ENCODE measurements at places on chromosomes 12 and 14.
A peak's percentile ranks its signal among the peaks of the same experiment; 100 is the strongest.

DNA sequence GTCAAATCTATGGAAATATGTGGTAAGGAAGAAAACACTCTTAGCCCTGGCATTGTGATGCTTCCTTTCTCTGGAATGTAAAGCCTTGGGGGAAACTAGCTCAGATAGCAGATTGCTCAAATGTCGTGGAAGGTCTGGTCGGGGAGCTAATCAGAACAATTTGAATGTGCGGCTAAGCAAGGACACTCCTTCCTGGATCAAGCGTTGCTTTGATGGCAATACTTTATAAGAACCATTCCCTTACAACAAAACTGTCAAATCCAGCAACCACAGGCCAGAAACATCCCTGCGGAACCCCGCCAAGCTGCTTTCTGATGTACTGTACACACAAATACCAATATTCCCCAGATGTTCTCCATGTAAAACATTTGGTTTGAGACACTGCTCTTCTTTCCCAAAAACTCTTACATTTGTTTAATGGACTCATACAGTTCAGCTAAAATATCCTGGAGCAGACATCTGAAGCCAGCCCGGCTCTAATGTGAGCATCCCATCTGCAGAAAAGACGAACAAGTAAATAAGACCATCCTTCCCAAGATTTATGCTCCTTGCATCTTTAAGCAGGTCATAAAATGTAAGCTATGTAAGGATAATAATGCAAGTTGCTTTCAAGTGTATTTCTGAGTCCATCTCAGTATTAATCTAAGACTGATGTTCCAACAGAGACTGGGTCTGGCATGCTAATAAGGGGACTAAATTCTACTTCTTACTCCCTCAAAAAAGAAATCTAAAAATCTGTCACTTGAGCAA is 20.2 kb downstream of the NUAK1 start:
- DNase-seq, result no peak

DNA sequence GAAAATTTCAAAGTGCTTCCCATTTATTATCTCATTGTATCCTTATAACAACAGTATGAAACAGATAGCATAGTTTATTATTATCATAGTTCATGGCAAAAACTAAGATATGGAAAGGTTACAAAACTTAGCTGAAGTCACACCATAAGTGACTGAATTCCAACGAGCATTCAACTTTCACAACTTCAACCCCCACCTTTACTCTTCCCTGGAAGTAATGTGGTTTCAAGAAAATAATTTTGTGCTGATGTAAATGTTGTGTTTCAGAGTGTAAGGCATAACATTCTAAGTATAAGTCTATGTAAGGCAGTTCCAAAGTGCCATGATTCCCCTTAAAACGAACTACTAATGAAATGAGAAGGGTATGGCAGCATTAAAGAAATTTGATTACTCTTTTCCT is 454.5 kb downstream of the BCAT1 start:
- DNase-seq, result no peak

GRCh38 chr14:47392326-47392725 is 283.1 kb downstream of the MDGA2 start:
- DNase-seq, result no peak

- no peak for DNase-seq
Observed at GRCh38 chr14:56891226-56891625, 80.9 kb upstream of the OTX2 start.

DNA sequence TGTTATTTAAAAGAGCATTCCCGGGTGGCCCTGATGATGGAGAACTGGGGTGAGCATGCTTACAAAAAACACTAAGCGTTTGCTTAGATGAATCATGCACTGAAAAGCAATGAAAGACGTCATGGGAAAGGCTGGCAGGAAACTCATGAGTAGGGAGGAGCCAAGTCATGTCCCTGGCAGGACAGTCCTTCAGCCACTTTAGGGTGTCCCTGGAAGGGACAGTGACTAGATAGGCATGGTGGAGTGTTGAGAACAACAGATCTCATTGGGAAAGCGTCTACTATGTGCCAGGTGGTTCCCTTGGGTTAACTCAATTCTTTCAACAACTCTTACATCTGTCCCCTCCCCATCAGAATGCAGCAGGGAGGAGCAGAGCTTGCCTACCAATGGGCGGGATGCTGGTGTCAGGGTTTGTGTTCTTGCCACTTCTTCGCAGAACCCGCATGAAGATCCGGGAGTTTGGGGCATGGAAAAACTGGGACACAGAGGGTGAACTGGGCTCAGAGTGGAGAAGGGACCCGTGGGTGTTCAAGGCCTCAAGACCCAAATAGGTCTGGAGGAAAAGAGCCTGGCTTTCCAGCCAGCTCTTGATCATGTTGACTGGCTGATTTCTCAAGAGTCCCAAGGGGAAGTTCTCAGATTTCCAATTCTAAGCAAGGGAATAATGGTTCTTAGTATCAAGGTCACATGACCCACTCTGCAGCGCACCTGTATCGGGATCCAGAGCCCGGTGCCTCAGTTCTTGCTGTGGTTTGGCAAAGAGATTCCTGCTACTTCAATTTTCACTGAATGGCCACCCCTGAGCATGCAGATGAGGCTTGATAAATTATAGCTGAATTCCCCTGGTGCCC is 653.9 kb upstream of the TBX3 start:
- no peak for DNase-seq

DNA sequence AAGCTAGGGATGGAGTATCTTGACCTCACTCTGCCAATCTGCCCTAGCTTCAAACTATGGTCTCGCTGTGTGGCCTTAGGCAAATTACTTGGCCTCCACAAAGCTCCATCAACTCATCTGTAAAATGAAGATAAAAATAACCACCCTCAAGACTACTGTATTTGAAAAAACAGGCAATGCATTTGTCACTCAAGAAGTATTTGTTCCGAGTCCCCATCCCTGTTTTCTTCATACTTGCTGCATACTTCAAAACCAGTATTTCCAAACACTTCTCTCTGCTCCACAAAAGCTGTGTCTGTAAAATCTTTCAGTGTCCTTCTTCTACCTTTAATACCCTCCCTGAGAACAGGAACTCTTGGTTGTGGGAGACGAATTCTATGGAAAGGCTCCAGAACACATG is 47.9 kb downstream of the GTF2A1 start:
- no peak for DNase-seq

- no peak for DNase-seq
Observed at GRCh38 chr14:99196310-99196650, 75.7 kb downstream of the BCL11B start.

- no peak for DNase-seq
Observed at GRCh38 chr14:96095581-96096476, 56.7 kb downstream of the C14orf132 start.

GRCh38 chr14:65228956-65229747 is 126.8 kb upstream of the MAX start:
- no peak for DNase-seq

DNA sequence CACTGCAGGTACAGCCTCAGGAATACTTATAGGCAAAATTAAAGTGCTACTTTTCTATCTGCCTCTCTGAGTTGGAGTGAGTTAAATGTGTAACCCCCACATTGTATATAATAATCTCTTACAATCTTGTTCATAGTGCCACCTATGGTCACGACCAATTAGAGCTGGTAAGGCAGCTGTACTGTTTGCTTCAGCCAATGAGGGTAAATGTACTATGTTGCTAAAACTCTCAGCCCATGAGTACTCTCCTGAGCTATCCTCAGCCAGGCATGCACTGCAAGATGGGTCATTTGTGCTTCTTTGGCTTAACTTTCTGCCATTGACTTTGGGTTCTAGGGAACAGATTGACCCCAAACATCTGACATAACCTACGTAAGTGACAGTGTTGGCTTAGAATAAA is 15.0 kb upstream of the MDM2 start:
- peak; percentile 83 for DNase-seq
